Stimulated activated CD4-positive, alpha-beta T cell treated with anti-CD3 and anti-CD28 coated beads, TNF-alpha, amount 100 ng/mL, for 1 hour (primary cell): ENCODE measurements at places on chromosomes 6 and 20.

DNA sequence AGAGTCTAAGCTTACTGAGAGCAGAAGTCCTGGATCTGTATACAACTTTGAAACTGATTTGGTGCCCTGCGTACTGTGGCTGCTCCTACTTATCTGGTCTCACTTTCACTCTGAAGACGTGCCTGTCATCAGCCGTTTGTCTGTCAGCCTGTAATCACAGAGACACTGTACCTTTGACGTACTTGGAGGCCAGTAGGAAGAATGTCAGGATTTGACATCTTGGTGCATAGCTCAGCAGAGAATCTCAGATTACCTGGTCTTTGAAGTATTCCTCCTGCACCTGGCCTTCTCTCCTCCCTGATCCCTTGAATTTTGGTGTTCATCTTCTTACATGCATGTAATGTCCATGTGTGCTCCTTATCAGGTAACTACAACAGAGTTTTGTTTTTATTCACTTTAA, 37.7 kb downstream of the DSE start:
- DNase-seq = no peak

DNA sequence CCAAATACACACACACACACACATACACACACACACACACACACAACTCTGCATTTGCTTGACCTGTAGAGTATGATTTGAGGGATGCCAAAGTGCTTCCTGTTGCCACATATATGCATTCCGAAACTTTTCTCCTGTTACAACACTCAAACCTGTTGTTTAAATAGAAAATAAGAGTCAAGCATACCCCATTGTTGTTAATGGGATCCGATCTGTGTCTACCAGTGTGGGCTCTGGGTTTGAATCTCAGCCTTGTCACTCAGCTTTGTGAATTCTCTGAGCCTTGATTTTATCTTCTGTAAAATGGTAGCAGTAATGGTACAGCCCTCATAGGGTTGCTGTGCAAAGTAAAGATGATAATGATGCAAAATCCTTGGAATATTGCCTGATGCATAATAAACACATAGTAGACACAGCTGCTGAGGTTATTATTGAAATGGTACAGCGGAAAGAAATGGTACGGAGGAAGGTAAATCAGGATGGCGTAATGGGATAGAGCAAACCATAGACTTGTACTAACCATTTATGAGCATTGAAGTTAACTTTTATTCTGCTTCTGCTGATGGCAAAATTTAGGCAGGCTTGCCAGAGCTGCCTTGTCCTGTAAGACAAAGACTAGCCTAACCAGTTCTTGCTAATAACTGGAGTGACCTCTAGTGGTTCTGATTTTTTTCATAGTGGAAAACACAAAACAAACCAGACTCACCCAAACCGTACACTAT, 113.5 kb upstream of the PHACTR1 start:
- no peak for DNase-seq

GRCh38 chr6:73873081-73873480, 177.1 kb downstream of the CD109 start:
- no peak for DNase-seq

- DNase-seq = no peak
Observed at GRCh38 chr6:79250107-79250514, 15.6 kb upstream of the HMGN3 start.

DNA sequence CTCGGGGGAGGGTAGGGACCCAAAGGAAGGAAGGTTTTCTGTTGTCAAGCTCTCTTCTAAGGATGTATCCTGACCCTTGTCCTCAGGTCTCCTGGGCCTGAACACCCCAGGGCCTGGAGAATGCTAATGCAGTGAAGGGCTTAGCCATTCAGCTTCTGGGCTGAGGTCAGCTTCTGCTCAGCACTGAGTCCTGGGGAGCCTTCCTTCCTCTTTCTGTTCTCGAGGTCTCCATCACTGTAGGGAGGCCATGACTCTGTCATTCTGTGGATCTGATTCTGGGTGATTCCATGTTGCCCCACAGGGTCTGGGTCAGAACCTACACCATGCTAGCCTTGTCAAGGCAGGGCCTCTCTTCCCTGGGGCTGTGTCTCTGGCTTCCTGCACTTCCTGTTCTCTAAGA, 712.7 kb downstream of the DHX35 start:
- no peak for DNase-seq

DNA sequence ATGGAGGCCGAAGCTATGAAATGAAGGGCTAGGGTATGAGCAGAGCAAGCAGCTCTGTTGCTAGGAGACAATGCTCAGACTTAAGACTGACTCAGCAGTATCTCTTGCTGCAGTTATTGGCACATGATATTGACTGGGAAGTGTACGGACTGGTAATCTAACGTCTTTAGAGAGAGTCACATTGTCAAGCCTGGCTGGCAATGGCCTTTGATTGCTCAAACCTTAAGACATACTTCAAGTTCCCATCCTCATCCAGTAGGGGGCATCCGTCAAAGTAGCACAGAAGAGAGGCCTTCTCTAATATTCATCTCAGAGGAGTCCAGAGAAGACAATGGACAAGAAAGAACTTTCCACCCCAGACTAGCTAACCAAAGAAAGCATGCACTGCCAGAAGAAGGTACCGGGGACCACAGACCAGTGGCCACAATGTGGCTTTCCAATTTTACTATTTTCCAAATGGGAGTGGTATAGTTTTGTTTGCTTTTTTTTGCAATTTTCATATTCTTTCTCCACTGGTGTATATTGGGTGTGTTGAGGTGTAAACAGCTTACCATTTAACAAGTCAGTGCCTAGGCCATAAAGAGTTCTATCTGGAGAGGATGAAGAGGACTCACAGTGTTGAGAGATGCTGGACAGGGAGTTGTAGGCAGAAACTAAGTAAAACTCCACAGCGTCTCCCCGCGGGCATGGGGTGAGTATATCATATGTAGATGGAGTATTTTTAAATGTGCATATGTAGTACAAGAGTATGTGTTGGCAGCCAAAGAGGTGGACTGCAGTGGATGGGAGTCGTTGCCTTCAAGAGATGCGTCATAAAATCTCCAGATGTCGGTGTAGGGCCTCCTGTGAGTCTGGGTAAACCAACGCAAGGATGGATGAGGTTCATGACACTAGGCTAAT, 36.7 kb downstream of the LRFN2 start:
- no peak for DNase-seq
